ENCODE measurements at places on chromosomes 7 and 10. TPM values are rescaled to one million over a fixed set of nuclear protein-coding genes. Genes with fewer than 3 reads are reported as not detected.

GPR85 gene
- total RNA-seq = 27.4 TPM

GRCh38 chr7:91880413-91881241 is at the start of gene MTERF1:
Gene MTERF1 (minus strand): TSS chr7:91880702. CDS start chr7:91880083, 619 bp downstream.
- peak; percentile 98 for ATAC-seq

DNA sequence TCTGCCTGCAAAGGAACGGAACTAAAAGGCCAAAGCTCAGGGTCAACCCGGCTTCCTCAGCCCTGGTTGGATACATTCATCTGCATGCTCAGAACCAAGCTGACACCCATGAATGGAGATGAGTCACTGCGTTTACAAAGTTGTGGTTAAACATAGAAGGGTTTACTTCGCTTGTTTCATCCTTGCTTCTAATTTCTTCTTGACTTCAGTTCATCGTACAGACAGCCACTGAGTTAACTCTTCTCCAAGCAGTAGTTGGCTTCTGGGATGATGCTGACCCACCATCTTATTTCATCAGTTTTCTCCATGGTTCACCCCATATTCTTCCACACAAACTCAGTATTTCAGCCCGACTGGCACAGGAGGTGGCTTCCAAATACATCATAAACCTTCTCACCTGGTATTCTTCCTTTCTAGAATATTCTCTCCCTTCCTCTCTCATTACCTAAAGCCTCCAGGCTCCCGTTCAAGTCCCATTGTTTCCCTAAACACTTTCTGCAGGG is 166.3 kb upstream of the RNF32 start:
- ATAC-seq = no peak

DNA sequence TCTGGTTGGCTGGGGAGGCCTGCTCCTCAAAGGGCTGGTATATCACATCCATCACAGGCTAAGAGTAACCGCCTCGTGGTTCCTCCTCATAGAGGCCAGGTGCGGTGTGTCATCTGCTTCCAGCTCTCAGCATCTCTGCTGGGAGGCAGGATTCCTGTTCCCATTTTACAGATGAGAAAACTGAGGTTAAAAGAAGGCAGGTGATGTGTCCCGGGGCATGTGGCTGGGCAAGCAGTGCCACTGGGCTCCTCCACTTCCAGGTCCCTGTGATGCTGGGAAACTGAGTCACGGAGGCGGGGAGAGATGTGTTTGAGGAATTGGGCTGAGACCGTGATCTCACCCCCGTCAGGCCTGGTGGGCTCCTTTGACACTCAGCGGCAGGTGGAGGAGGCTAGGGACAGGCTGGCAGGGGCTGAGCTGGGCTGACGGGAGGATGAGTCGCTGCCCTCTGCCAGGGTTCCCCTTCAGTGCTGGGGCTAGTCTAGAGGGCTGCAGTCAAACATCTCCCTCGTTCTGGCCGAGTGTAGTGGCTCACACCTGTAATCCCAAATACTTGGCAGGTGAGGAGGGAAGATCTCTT is 9.4 kb downstream of the ARPC1B start:
- no peak for ATAC-seq

GRCh38 chr10:129968853-129969183 is 4.7 kb upstream of the EBF3 start:
- ATAC-seq = peak; percentile 40

DNA sequence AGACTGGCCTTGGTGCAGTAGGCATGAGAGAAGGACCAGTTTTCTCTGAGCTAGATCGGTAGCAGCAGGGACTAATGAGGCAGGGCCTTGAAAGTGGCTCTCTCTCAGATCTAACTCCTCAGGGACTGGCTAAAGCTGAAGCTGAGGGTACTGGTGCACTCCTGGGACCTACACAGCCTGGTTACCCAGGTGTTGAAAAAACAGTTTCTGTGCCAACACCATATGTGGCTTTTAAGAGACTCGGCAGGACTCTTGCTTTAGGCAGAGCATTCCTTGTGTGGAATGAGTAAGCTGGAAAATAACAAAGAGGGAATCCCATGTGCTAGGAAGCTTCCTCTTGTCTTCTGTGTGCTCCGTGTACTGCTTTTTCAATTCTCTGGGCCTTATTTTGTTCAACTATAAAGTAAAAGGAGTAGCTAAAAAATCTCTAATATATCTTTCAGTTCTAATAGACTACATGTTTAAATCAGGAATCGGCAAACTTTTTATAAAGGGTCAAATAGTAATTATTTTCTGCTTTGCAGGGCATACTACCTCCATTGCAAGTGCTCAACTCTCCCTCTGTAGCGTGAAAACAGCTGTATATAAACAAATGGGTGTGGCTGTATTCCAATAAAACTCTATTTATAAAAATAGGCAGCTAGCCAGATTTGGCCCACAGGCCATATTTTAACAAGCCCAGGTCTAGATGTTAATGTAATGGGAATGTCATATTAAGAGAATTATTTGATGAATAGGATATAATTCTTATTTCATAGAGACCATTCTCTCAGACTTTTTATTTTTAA is 186.1 kb upstream of the KAT6B start:
- no peak for ATAC-seq

GRCh38 chr7:155813546-155814315 is 1.5 kb upstream of the SHH start:
- ATAC-seq = no peak

ECHDC3 gene
- 1.6 TPM for total RNA-seq

DNA sequence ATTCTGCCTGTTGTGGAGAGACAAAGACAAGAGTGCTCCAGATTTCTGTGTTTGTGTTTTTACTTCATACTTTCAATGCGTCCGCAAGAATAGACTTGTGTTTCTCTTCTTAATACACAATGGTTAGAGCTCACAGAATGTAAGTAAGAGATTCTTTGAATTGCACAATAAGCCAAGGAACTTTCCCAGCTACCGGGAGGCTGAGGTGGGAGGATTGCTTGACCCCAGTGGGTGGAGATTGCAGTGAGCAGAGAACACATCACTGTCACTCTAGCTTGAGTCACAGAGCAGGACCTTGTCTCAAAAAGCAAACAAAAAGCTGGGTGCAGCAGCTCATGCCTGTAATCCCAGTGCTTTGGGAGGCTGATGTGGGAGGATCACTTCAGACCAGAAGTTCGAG is 250.7 kb upstream of the MYO3A start:
- ATAC-seq = no peak

- peak; percentile 74 for ATAC-seq
These were observed 18.6 kb upstream of the VDAC2 start for GRCh38 chr10:75191821-75192568.

- no peak for ATAC-seq
These were observed 19.9 kb downstream of the PUS7 start for GRCh38 chr7:105502173-105502572.

DNA sequence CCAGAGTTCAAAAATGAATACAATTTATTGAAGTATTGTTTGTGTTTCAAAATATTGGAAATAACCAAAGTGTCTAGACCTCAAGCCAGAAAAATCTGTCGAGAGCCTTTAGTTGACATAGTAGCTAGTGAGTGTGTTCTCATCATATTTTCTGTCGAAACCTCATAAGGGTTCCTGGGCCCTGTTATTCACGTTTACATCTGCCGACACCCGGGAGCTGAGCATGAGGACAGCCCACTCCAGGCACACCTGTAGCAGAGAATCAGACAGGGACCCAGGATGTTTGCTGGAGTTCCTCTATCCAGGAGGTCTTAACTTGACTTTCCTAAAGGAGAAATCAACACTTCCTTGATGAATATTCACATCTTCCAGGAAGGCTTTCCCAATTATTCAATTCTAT is 72.1 kb upstream of the FGL2 start:
- ATAC-seq = no peak

- no peak for ATAC-seq
These were observed 53.0 kb downstream of the PHF14 start for GRCh38 chr7:11026452-11027359.

- peak; percentile 48 for ATAC-seq
These were observed 70.5 kb downstream of the FAM204A start for GRCh38 chr10:118271671-118272070.

DNA sequence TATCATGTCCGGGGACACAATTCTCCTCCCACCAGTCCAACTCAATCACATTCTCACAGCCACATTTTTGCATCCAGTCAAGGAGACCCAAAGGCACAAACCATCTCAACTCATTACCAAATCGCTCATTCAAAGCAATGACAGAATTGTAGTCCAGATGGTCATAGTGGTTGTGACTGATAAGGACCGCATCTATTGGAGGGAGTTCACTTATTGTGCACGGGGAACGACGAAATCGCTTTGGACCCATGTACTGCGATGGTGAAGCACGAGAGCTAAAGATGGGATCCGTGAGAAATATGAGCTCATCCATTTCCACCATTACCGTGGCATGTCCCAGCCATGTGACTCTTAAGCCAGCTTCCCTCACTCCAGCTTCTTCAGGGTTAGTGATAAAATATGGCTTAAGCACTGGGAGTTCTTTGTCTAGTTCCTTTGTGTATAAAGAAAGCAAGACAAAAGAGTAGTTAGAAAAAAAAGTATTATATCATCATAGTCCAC is 29.1 kb downstream of the NAPEPLD start:
- ATAC-seq = no peak

ZCWPW1 gene
- total RNA-seq = 4.6 TPM

DNA sequence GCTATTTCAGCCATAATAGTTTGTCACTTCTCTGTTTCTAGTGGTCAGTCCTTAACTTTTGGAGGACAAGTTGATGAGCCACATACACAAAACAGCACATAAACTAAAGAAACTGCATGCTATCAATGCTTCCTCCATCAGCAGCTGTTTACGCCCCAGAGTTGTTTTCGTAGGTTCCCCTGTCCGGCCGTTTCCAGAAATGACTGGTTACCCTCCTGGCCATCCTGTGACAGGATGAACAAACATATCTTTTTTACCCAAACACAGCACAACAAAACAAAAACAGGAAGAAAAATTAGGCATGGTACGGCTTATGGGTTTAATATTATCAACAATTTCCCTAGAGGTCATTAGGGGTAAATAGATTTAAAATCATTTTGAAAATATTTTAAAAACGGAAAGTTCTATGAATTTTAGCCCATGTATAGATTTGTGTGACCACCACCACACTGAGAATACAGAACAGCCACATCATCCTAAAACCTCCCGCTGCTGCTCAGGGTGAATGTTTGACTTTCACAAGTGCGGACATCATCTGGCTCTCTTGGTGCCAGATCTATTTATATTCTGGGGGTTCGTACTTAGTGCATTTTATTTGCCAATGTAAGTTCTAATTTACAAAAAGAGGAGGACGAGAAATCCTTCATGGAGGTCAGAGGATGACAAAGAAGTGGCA is 74.8 kb downstream of the HIPK2 start:
- ATAC-seq = no peak

GRCh38 chr10:92801978-92802872 is 46.1 kb upstream of the EXOC6 start:
- no peak for ATAC-seq

WDR86 gene
- 0.94 TPM for total RNA-seq

- no peak for ATAC-seq
These were observed 16.5 kb upstream of the INPP5A start for GRCh38 chr10:132521041-132521465.

MPP7 gene
- 2.6 TPM for total RNA-seq

DNA sequence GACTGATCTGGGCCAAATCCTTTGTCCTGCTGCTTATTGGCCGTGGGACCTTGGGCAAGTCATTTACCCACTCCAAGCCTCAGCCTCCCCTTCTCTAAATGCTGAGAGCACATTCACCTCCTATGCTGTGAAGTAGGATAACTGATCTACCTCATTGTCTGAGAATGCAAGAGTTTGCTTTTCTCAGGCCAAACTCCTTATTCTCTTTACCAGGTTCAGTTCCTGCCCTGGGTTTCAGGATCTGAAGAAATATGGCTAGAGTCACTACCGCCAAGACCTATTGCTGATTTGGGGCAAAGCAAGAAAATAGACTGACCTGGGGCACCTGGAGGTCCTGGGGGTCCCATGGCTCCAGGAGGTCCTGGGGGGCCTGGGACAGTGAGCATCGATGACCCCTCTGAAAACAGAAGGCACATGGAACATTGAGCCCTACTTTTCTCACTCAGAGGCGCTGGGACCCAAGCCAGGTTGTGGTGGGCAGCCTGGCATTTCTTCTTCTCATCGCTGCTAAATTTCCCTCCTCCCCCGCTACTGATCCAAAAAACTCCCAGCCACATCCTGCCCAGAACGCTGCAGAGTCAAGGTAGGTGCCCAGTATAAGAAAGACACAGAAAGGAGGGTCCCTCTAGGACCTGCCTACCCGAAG is 42.4 kb downstream of the COL17A1 start:
- ATAC-seq = no peak

INTS1 gene
- 45.7 TPM for total RNA-seq
